ENCODE measurements at places on chromosomes 5 and 9. TPM values are rescaled to one million over a fixed set of nuclear protein-coding genes. Genes with fewer than 3 reads are reported as not detected.

PHF24 gene
- 0.08 TPM for total RNA-seq

HTR1A gene
- total RNA-seq, result not detected

GABRG2 gene
- total RNA-seq, result not detected

ANKRD34B gene
- not detected for total RNA-seq

GKAP1 gene
- total RNA-seq, result 1.5 TPM

IL13 gene
- total RNA-seq, result 308 TPM

FCN1 gene
- not detected for total RNA-seq

SLC34A1 gene
- total RNA-seq, result 0.26 TPM

FAM169A gene
- 3.5 TPM for total RNA-seq

ELOVL7 gene
- 0.49 TPM for total RNA-seq

TXNDC8 gene
- not detected for total RNA-seq

RICTOR gene
- 33.9 TPM for total RNA-seq

SH3RF2 gene
- total RNA-seq, result 0.18 TPM

FOXD4 gene
- total RNA-seq, result 0.22 TPM

TAF11L5 gene
- not detected for total RNA-seq

ALDH1A1 gene
- not detected for total RNA-seq

ENHO gene
- not detected for total RNA-seq

HAVCR2 gene
- 128 TPM for total RNA-seq

Data from activated T-helper 1 cell treated with anti-CD3 and anti-CD28 coated beads, Interleukin-12 subunit alpha, Interleukin-12 subunit beta, Interleukin-2, Interleukin-4 antibody, amounts not matched to agents 30 ng/mL and 10 ng/mL and 1 ng/mL, durations not matched to agents 14 hours and 24 hours and 36 hours (primary cell).